ENCODE measurements at places on chromosomes 16 and 17.

DNA sequence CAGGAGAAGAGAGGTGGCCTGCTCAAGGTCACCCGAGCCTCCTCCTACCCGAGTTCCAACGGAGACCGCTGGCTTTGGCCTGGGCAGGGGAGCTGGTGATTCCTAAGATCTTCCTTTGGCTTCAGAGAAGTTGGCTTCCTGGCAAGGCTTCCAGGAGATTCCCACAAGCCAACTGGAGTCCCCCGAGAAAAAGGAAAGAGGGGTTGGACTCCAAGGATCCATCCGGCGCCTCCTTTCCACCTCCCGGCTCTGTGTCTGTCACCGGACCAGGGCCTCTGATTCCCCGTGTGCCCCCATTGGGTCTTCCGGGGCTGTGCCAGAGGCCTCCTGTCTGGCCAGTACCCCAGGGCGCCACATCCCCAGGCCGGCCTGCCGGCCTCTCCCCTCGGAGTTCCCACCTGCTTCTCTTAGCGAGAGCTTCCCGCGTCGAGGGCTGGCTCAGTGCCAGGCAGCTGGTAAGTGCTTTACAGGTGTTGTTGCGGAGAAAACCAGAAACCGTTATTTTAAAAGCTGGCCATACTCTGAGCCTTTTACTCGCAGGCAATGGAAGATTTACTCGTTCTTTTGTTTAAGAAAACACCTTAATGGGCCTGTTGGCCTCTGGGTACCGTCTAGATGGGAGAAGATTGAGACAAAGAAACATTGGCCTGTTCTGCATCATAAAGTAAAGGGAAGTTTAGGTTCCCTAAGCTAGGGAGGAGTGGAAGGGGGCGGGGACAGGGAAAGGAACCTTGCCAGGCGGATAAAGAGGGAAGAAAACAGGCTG lies 258.4 kb upstream of the SDK2 start:
- no peak for DNase-seq

GRCh38 chr17:70153210-70153609 lies 16.1 kb upstream of the KCNJ2 start:
- no peak for DNase-seq

DNA sequence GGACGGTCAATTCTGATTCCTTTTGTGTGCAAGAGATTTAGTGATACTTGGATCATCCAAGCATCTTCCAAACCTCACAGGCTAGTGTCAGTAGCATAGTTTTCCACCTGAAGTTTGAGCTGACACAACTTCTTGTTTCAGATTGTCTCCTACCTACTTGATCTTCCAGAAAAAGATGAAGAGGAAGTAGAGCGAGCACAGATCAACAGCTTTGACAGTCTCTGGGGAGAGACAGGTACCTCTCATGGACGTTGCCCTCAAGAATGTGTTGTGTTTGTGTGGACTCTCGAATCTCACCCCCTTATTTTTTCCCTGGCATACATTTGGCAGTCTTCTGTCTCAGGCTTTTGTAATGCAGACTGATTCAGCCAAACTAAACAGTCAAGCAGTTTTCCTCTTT lies 47.4 kb downstream of the CYB561 start:
- no peak for DNase-seq

DNA sequence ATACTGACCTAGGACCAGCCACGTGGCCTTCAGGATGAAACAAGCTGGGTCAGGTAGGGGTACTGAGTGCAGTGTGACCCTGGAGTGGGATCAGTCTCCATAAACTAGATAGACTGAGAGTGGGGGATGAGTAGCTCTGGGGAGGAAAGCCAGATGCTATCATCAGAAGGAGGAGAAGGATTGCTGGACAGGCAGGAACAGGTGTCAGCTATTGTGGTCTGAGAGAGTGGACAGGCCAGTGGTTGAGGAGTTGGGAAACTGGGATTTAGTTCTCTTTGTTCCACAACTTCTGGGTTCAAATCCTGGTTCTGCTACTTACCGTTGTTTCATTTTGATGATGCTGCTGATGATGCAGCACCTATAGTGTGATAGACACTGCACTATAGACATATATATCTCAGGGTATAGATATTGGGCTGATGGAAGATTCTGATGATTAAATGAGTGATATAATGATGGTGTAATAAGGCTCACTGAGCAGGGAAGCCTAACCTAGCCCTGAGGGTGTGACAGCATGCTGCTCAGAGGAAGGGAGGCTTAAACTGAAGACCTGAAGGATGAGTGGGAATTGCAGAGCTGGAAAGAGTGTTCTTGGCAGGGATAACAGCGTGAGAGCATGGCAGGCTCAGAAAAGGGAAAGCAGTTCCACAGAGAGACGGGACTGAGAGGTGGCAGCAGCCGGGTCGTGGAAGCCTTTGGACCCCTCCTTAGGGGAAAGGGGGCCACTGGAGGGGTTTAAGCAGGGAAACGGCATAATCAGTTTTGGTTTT lies 66.0 kb downstream of the SNX20 start:
- DNase-seq: no peak

GRCh38 chr16:66332634-66333610 lies 33.6 kb upstream of the CDH5 start:
- no peak for DNase-seq

- DNase-seq: peak; percentile 36
Measured at GRCh38 chr17:44363613-44364159, at the start of gene FAM171A2. Gene FAM171A2, minus strand, starts transcription at chr17:44363853. Its CDS starts 139 bp downstream, at chr17:44363714.

GRCh38 chr17:5630434-5630833 lies 46.1 kb upstream of the NLRP1 start:
- no peak for DNase-seq

- DNase-seq: no peak
Measured at GRCh38 chr16:68116256-68116867, 31.2 kb downstream of the NFATC3 start.

- DNase-seq: no peak
Measured at GRCh38 chr17:50916708-50917417, 50.7 kb upstream of the TOB1 start.

GRCh38 chr16:81280393-81280792 lies 34.4 kb upstream of the GAN start:
- DNase-seq: no peak
